ENCODE measurements at places on chromosomes 4 and X.

GRCh38 chr4:16765546-16765945 is 132.9 kb downstream of the LDB2 start:
- DNase-seq = no peak

- DNase-seq = no peak
These were observed 51.9 kb upstream of the LAS1L start for GRCh38 chrX:65586491-65586890.

DNA sequence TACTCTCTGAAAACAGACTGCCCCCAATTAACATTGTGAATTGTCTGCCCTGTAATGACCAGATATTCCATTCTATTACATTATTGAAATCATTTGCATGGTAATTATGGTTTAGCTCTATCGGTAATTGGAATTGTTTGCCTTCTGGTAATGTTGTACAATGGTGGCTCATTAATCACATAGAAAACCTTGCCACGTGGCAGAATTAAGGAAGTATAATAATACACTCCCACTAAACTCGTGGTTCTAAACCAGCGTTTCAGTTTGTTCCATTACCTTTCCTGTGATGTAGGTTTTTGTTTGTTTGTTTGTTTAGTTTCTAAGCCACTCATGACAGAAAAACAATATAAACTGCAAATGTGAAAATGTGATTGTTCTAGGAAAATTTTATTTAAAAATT is 45.1 kb upstream of the TAPT1 start:
- DNase-seq = no peak

GRCh38 chr4:153154007-153154975 is 50.0 kb upstream of the TRIM2 start:
- peak; percentile 13 for DNase-seq

- peak; percentile 19 for DNase-seq
These were observed 5.9 kb upstream of the GRPEL1 start for GRCh38 chr4:7073526-7074390.

DNA sequence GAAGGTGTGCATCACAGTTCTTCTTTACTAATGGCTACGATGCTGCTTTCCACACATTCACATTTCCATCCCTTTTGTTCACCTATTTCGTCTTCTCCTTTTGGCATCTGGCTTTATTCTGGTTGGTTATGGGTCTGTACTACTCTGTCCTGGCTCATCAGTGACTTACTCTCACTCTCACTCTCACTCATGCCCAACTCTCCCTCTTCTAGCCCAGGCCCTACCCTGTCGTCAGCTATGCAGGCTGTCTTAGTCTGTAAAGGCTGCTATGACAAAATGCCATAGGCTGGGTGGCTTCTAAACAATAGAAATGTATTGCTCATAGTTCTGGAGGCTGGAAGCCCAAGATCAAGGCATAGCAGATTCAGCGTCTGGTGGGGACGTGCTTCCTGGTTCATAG is 105.6 kb upstream of the PUDP start:
- DNase-seq = no peak

- no peak for DNase-seq
These were observed 4.0 kb upstream of the SLC49A3 start for GRCh38 chr4:692771-693554.

- no peak for DNase-seq
These were observed 109.3 kb downstream of the BCOR start for GRCh38 chrX:39988496-39988895.

DNA sequence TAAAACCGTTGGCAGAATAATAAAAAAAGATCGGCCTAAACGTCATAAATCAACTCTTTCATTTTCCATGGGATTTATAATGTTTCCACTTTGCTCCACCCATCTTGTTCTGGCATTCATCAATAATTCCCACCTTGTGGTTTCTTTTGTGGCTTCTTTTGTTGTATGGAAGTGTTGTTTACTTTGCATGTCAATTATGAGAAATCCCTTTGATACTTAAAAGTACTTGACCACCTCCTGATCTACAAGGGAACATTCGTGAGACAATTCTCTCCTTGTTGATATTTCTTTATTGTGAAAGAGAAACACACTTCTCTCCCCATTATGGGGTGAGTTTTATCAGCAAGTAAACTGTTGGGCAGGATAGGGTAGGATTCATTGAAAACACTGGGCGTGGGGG is 2.8 kb downstream of the AMELX start:
- DNase-seq = no peak

DNA sequence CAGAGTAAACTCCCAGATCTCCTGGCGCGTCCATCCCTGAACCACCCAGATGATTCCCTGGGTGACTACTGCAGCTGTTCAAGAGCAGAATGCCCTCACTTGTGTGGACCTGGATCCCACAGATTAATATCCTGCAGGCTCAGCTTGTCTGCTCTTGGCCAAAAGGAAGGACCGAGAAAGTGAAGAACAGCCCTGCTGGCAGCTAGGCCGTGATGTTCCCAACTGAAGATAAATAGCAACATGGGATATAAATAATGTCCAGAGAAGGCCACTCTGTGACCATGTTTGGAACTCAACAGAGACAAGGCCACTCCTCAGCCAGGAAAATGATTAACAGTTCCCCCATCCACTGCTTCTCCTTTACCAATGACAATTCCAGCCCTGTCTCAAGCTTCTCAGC is 21.5 kb downstream of the SUPT20HL2 start:
- no peak for DNase-seq

DNA sequence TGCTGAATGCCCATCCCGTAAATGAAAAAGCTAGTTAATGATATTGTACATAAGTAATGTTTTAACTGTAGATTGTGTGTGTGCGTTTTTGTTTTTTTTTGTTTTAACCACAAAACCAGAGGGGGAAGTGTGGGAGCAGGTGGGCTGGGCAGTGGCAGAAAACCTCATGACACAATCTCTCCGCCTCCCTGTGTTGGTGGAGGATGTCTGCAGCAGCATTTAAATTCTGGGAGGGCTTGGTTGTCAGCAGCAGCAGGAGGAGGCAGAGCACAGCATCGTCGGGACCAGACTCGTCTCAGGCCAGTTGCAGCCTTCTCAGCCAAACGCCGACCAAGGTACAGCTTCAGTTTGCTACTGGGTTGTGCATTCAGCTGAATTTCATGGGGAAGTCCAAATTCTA is at the start of gene SPP1:
Gene SPP1 (plus strand): TSS at position 249 of the 400 bp plus-strand sequence. CDS start 1,182 bp downstream, outside the sequence.
- DNase-seq = no peak

DNA sequence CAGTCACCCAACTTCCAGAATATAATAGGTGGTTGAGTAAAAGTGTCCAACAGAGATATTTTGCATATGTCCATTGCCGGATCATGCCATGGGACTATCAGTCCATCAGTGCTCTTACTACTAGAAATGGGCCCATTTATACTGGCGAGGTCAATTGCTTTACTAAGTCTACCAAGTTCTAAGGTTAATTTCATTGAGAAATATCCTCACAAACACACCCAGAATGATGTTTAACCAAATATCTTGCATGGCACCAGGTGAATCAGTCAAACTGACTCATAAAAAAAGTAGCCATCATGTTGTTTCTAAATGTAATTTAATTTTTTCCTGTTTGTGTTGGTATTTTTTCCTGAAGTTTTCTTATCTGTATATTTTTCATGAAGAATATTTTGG is 1217.0 kb downstream of the RAPGEF2 start:
- no peak for DNase-seq

DNA sequence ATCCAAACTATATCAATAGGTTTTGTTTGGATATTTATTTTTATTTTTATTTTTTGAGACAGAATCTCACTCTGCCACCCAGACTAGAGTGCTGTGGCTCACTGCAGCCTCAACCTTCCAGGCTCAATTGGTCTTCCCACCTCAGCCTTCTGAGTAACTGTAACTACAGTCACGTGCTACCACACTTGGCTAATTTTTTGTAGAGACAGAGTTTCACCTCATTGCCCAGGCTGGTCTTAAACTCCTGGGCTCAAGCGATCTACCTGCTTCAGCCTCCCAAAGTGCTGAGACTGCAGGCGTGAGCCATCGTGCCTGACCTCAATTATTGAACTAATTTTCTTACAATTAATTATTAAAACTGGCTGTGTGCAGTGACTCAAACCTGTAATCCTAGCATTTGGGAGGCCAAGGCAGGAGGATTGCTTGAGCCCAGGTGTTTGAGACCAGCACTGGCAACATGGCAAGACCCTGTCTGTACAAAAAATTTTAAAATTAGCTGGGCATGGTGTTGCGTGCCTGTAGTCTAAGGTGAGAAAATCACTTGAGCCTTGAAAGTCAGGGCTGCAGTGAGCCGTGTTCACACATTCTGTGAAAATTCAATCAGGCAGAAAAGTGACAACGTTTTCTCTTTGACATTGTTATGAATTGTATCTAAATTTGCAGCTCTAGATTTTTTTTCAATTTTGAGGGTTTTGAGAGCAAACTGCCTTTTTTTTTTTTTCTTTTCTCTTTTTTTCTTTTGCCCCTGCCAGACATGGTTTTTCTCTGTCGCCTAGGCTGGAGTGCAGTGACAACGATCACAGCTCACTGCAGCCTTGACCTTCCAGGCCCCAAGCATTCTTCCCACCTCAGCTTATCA is 66.0 kb downstream of the UBE2K start:
- DNase-seq = no peak

DNA sequence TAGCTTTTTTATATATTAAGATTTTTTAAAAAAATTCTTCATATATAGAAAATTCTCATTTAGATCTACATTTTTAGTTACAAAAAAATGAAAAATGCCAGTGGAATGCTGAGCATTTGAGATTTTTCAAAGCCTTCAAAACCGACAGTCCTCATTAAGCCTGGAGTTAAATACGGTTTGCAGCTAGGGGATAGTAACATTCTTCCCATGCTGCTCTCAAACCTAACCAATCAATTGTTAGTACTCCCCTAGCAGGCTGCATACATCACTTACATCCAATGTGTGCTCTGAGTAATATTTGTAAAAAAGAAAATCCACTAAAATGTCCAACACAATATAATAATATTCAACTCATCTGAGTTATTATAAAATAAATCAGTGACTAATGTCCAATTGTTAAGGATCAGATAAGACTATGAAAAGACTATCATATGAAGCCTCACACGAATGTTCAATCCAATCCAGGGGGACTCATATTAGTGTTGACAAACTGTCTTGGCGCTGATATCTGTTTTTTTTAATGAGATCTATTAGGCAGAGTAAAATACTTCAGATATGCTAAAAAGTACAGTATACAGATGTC is 227.6 kb upstream of the MAB21L2 start:
- DNase-seq = no peak

GRCh38 chr4:169971456-169972015 is 54.7 kb downstream of the MFAP3L start:
- no peak for DNase-seq

DNA sequence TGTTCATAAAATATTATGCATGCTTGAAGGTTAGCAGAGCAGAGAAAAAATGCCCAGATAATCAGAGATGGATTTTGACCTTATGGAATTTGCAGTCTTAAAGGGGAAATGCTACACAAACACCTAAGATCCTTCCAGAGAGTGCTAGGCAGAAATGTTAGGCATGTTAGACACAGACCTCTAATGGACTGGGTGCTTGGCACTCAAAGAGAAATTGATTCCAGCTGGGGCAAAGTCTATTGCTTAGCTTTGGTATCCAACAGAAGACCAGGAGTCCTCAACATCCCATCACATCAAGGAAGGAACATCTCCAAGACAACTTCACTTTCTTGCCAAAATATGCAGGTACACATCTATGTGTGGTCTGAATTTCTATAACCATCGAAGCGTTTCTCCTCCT is 32.2 kb upstream of the PPARGC1A start:
- DNase-seq = no peak

GRCh38 chr4:159979953-159980352 is 877.1 kb downstream of the RAPGEF2 start:
- no peak for DNase-seq

- no peak for DNase-seq
These were observed 51.0 kb upstream of the WDR17 start for GRCh38 chr4:176014583-176015108.

- no peak for DNase-seq
These were observed 7.0 kb upstream of the AMTN start for GRCh38 chr4:70511365-70511764.

- DNase-seq = no peak
These were observed 43.8 kb downstream of the PALLD start for GRCh38 chr4:168540503-168541265.

DNA sequence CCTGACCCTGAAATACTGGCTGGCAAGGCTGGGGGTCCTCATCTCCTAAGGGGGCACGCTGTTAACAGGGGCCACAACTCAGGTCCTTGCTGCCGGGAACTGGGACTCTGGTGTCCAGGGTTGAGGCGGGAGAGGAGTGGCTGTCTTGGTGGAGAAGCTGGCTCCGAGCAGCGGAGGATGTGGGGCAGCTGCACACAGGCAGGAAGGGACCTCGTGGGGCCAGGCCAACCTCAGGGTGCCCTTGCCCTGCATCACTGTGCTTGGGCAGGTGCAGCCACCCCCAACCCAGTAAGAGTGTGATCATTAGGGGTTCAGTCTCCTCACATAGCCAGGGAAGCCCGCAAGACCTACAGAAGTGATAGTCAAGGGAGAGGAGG is 12.6 kb upstream of the PDE6B start:
- DNase-seq = no peak

DNA sequence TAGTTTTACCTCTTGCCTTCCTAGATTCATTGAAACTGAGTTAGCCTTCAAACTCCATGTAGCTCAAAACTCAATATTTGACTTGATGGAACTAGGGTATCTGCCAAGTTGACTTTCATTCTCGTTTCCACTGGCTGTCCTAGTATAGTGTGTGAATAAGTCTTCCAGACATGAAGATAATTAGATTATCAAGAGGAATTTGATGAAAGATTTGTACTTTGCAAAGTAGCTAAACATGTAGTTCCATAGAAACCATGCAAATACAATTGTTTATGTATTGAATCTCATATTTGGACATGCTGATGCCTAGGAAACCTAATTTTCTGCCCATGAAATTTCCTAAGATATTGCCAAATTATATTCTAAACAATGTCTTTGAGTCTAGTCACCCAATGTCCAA is 297.5 kb downstream of the ARHGAP24 start:
- DNase-seq = no peak

GRCh38 chr4:82585690-82586435 is 24.1 kb upstream of the TMEM150C start:
- no peak for DNase-seq

DNA sequence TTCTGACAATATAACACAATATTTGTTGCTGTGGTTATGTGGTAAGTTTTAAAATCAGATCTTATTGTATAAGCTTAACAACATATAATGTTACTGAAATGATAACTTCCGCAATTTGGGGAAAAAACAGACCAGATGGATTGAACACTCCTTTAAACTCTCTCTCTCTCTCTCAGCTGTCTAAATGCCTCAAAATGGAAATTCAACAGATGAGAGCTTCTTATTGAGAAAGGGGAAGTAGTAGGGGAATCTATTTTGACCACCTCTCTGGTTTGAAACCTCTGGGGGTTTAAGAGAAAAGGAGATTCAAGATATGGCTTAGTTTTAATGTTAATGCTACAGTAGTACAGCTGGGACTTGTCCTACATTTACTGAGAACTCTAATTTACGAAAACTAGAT is 40.3 kb downstream of the DMD start:
- no peak for DNase-seq

DNA sequence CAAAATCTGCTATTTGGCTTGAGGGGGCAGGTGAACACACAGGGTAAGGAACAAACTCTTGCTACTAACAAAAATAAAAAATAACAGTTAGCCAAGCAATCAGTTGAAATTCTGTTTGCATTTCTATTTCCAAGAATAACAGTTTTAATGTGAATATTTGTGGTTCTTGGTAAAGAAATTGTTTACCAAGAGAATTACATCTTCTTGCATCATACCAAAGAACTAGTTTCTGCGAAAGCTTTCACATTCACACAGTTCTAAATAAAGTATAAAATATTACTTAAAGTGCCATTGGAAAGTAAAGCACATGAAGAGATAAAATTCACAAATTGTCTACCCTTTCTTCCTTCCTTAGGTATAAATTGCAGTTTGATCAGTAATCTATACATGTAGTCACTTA is 54.4 kb downstream of the KLHL4 start:
- no peak for DNase-seq

- no peak for DNase-seq
These were observed 19.3 kb downstream of the NOA1 start for GRCh38 chr4:56958111-56958517.

All from DMS 273 treated with DMSO at 0.1 percent for 48 hours (cell line).